ENCODE measurements at places on chromosomes 7 and 10. TPM values are rescaled to one million over a fixed set of nuclear protein-coding genes. Genes with fewer than 3 reads are reported as not detected.

RBM20 gene
- not detected for total RNA-seq

SHH gene
- total RNA-seq: not detected

TMEM213 gene
- total RNA-seq: not detected

TRIM74 gene
- 0.26 TPM for total RNA-seq
